GM04504 (cell line): ENCODE measurements at places on chromosomes 1 and 21.

- DNase-seq: no peak
Measured at GRCh38 chr1:47555841-47556560, 118.2 kb downstream of the FOXD2 start.

DNA sequence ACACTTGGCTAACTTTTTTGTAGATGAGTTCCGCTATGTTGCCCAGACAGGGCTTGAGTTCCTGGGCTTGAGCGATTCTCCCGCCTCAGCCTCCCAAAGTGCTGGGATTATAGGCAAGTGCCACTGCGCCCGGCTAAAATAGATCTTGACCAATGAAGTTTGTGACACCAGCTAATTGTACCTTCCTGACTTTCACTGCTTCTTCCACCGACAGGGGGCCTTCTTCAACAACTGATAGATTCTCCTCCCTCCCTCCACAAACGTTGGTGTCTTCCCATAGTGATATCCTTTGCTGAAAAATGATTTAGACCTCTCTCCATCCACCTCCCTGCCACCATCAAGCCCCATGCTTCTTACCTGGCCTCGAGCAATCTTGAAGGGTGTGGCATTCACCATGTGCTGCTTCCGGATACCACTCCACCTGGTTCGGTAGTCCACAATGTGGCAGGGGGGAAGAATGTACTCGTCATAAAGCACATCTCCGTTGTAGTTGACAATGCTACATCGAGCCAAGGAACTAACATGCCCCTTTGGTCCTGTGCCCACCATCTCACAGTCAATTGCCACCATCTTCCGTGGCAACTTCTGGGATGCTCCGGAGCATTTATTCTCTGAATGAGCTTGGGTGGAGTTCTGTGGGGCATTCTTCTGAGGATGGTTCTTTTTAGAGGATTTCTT, 1.6 kb upstream of the METTL25B start:
- no peak for DNase-seq

DNA sequence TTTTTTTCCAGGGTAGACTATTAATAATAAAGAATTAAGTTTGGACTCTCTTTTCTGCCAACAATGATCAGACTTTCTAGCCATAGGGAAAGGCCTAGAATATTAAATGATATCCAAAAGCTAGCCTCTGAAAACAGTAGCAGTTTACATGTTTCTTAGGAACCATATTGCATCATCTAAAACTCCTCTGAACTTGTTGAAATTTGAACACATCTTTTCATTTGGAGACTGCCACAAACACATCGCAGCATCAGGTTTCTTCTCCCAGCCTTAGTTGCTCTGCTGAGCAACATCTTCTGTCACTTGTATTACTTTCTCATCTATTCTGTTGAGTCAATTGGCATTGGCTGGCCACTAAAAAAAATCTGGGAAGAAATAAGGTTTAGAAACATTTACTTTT, 63.2 kb upstream of the GNG4 start:
- DNase-seq: no peak

DNA sequence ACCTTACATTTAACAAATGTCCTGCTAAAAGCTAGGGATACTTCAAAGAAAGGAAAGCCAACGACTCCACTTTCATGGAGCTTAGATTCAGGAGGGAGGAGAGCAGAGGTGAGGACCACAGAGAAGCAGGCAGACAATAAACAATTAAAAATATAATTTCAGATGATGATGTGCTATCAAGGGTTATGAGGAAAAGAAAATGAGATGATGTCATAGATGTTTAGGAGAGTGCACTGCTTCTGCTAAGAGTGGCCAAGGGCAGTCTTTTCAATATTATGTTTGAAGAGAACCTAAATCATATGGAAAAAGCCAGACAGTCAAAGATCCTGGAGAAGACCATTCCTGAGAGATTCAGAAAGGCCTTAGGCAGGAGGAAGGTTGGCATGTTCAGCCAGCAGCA, 66.6 kb upstream of the HOOK1 start:
- DNase-seq: no peak

- no peak for DNase-seq
Measured at GRCh38 chr1:168907786-168908348, 178.9 kb upstream of the DPT start.

GRCh38 chr1:198281911-198282310, 125.1 kb downstream of the NEK7 start:
- no peak for DNase-seq

GRCh38 chr1:28313702-28314546, 14.9 kb upstream of the MED18 start:
- DNase-seq: no peak

DNA sequence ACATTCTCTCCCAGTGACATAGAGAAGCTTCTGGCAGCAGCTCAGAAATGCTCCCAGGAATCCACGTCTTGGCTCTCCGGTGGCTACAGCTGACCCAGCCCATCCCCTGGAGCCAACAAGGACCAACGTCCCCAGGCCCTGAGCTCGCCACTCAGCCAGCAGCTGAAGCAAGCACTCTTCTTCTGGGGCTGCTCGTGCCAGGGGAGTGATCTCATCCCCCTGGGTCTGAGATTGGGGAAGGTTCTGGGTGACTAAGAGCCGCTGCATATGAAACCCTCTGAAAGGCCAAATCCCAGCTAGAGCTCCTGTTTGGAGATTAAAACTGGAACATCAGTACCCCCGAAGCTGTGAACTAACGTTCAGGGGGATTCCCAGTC, 487.9 kb downstream of the NPHP4 start:
- DNase-seq: no peak

DNA sequence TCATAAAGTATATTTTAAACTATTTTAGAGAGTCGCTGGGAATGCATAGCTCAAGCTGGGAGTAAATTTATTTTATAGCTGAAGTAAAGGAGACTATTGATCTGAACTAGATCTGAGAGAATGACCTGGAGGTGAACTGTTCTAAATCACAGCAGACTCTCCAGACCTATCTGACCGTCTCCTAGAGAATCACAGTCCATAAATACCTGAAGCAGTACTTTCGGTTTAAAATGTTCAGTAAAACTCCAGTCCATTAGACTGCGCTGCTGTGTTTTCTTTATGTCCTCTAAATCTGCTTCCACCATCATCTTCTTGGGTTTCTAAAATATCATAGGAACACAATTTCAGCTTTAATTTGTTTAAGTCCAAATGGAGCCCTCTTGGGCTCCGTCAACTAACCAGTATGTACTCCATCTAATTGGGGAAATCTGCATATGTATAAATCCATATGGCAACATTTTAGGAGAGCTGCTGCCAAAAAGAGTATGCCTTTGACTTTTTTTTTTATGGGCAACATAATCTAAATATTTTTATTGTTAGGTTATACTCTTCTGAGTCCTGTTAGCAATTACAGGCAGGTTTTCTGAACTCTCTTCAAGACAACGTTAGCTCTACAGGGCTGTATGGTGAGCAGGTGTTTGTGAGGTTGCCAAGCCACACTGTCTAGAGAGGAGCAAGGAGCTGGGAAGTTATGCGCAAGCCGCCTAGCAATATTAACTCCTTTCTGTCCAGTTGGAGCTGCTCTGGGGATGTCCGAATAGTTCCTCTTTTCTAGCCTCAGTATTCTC, 111.2 kb downstream of the SPAG17 start:
- DNase-seq: peak; percentile 22

- DNase-seq: no peak
Measured at GRCh38 chr1:8073112-8073855, 47.2 kb upstream of the ERRFI1 start.
